ENCODE measurements at places on chromosomes 5 and 9.

DNA sequence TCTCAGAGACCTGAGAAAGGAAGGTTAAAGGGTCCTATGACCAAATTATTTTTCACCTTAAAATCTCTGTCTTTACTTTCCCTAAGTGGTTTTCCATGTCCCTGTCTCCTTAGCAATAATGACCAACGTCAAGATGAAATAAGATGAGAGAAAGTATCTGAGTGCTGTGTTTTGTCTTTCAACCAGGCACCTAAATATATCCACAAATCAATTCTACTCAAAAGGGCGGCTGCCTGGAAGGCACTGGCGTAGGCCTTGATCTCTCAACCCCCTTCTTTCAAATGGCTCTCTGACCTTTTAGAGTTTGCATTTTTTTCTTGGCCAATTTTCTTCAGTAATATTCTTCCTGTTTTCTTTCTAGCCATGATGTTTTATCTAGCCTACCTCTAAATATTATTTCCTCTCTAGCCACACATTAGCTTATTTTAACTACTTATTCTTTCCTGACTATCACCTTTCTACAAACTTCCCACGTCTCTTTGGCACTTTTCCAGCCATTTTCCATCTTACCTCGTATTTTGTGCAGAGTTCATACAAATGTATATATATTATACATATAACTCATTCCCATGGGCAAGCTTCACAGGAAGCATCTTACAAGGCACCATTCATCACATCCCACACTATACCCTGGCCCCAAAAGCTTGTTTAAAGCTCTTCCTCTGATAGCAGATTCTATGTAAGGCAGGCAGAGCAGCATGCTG, 204.5 kb downstream of the SNX18 start:
- no peak for DNase-seq

DNA sequence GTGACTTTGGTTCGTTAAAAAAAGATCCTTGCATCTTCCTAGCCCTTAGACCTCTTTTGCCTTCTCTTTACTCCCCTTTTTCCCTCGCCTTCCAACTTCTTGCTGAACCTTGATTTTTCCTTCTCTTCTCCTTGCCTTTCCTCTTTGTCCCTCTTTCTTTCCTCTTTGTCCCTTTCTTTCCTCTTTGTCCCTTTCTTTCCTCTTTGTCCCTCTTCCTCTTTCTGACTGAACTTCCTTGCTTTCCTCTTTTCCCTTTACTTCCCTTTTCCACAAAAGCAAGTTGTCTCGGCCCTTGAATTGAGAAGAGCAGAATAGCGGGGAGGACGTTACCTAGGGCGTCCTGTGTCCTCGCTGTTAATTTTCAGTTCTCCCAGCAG, 1.4 kb upstream of the MLLT3 start:
- DNase-seq, result no peak

DNA sequence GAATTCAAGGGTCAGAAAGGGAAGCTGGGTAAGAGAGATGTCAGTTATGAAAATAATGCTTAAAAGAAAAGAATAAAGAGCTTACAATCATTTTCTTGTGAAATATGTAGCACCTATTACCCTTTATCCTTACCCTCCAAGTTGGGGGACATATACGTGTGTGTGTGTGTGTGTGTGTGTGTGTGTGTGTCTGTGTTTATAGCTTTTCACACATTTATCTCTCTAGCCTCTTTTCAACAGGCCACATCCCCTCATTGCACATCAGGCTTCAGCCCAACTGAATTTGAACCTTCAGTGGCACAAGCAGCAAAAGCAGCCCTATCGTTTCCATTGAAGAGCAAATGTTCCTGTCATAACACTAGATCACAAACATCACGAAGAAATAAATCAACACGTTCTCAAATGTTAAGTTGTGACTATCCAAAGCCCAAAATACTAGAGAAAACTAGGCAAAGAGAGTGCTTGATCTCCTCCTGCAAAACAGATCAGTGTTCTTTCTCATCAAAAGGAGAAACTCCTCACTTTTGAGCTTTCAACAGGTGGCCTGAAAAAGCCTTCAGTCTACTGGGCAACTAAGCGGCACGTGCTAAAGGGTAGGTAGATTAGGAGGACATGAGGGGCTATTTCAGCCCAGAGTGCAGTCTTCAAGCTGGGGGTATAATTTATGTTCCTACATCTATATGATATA, 416.4 kb downstream of the EFNA5 start:
- peak; percentile 24 for DNase-seq

GRCh38 chr5:25399878-25400480, 755.2 kb upstream of the CDH10 start:
- DNase-seq, result no peak

DNA sequence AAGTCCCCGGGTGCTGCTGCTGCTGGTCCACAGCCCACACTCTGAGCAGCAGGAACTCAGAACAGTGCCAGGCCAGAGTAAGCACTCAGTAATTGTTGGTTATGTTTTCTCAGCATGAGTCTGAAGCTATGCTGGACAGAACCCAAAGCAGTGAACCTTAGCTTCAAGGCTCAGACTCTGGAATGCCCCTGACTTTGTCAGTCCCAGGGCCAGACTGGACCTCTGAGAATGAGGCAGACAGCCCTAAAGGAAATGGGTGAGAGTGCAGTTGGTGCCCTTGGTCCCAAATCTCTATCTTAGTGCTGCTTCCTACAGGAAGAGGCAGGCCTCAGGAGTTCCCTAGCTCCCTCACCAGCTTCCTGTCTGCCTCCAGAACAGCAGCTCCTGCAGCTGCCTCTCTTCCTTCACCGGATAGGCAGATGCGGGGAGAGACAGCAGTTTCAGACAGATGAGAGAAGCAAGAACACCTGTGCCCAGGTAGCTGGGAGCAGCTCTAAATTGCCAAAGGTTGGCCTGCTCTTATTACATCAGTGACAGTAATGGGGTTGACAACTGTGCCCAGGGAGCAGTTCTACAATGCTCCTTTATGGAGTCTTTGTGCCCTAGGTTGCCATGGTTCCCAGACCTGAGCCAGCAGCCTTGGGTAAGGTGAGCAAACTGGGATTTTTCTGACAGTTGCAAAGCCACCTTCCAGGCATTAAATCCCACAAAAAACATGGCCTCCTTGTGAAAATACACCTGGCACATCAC, 82.2 kb upstream of the CXCL14 start:
- no peak for DNase-seq

DNA sequence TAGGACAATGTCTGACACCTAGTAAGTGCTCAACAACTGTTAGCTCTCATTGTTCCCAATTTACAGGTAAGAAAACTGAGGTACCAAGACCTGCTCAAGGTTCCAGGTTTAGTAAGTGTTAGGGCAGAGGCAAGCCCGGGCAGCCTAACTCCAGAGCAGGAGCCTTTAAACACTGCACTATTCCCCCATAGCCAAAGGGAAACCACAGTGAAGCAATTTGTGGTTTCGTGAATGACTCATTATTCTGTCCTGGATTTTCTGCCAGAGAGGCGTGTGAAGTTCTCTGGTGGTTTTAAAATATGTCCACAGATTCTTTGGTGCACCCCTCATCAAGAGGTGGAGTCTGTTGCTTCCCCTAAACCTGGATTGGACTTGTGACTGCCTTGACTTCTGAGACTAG, 1.0 kb upstream of the MCC start:
- peak; percentile 27 for DNase-seq

- no peak for DNase-seq
Observed at GRCh38 chr9:21591221-21592062, 109.3 kb upstream of the IFNE start.

All from CD4-positive, alpha-beta T cell treated with Interleukin-4 for 1 hour (primary cell).